ENCODE measurements at places on chromosomes 3 and 15. TPM values are rescaled to one million over a fixed set of nuclear protein-coding genes. Genes with fewer than 3 reads are reported as not detected.
A peak's percentile ranks its signal among the peaks of the same experiment; 100 is the strongest.

DNA sequence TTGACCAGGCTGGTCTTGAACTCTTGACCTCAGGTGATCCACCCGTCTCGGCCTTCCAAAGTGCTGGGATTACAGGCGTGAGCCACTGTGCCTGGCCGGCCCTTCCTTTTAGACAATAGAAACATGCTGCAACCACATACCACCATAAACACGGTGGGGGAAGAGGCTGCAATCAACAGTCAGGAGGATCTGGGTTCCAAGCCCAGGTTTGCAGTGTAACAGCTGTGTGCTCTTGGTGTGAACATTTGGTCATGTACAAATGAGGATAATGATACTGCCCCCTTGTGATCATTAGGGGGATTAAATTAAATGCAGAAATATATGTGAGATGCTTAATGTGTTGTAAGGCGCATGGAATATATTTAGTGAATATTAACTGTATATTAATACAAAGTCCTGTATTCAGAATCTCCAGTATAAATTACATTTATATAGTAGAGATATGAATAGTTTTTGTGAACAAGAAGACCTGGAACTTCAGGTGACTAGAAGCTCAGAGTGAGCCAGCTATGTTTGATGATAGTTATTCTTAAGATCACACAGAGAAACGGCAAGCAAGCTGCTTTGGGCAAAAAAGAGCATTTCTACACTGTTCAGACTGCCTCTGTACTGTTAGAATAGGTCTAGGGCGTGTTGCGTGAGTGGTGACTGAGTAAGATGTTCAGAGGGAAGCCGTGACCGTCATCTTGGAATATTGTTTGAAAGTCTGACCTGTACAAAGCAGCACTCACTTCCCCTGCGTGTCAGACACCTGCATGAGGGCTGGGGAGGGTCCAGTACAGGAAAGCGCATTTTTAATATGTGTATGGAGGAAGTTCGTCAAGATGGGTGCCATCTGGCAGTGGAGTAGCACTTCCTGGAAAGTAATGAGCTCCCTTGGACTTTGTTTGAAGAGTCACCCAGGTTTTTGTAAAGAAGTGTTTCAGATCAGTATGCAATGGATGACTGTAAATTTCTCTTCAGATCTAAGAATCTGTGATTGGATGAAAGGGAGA is 125.8 kb downstream of the PGPEP1L start:
- DNase-seq: no peak

DNA sequence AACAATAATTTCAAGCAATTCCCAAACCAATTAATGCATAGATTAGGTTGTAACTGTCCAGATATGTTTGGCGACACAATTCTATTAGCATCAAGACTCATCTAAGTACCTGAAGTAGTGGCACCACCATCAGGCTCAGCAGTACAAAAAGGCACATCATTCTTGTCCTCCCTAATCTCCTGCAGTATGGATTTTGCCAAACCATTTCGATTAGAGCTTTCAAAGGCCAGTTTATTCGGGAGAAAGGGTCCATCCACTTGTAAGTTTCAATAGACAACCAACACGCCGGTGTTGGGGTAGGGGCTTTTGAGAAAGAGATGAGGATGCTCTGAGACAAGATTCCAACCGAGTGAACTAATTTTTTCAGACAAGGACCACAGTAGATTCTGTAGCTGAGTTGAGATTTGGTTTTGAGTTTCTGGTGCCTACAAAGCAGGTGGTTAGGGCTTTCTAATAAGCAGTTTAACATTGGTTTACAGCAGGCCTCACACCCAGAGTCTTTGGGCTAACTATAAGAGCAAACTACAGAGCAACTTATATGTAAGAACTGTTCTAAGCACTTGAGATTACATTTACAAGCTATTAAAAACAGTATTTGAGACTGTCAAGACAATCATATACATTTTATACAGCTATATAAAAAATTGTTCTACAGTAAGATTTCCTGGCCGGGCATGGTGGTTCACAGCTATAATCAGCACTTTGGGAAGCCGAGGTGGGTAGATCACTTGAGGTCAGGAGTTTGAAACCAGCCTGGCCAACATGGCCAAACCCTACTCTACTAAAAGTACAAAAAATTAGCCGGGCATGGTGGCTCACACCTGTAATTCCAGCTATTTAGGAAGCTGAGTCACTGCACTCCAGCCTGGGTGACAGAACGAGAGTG is 4.5 kb downstream of the RPL22L1 start:
- DNase-seq: no peak

Gene TEX55
- total RNA-seq: not detected

DNA sequence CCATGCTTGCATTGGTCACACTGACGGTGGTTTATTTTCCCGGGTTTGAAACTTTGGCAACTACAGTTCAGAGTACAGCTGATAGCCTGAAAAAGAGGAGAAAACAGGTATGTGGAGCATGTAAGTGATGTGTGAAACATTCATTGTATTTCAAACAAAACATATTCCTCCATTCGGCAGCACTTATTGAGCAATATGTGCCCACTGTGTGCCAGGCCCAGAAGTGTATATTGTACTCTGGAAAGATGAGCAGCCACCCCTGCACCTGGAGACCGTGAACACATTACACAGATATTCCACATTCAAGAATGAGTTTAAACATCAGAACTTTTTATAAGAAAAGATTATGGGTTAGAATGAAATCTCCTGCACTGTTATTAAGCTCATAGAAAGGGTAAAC is 16.3 kb downstream of the BNC1 start:
- DNase-seq: no peak

DNA sequence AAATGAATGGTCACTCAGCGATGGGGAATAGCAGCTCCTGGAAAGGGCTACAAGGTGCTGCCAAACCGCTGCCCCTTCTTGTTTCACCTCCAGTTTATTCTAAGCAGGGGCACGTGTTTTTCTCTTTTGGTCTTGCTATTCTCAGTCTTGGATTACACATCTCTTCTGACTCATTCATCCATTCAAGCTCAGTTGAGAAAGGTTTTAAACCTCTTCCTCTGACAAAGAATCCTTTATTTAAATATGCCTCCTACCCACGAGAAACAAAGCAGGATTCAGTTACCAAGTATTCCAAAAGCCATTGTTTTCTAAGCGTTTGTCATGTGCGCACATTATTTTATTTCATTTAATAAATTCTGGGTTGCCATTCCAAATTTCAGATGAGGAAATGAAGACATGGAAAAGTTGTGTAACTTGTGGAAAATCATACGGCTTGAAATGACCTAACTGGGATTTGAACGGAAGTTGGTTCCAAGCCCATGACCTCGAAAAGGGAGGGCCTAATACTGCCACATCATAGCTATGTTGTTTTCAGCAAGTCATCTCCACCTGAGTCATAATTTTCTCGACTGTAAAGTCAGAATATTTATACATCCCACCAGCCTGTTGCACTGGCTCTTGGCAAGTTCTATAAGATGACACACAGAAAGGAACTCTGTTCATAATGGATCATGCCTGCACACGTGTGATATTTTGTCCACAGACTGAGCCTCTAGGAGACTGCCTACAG is 292.0 kb upstream of the SLCO3A1 start:
- DNase-seq: no peak

DNA sequence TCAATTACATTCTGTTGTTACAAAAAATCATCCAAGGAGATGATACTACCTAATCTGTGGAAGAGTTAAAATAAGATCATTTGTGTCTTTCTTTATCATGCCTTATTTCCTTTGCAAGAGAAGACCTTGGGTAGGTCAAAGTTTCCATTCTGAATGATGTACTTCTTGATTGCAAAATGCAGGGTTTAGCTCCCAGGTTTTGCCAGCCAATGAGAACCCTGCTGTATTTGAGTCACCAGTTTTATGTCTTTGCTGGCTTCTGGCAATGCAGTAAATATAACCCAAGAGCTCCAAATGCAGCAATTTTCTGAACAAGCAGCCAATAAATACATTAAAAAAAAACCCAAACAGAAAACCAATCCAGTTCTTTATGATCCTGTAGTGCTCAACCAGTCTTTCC is 204.9 kb downstream of the CADPS start:
- no peak for DNase-seq

Gene TTC21A
- 1.1 TPM for total RNA-seq

- DNase-seq: no peak
These were observed 360.2 kb downstream of the ZNF385D start for GRCh38 chr3:21390856-21391255.

Gene CCDC39
- total RNA-seq: not detected

- DNase-seq: no peak
These were observed 132.8 kb downstream of the KCNAB1 start for GRCh38 chr3:156253150-156253549.

Gene EHD4
- total RNA-seq: 26.4 TPM

DNA sequence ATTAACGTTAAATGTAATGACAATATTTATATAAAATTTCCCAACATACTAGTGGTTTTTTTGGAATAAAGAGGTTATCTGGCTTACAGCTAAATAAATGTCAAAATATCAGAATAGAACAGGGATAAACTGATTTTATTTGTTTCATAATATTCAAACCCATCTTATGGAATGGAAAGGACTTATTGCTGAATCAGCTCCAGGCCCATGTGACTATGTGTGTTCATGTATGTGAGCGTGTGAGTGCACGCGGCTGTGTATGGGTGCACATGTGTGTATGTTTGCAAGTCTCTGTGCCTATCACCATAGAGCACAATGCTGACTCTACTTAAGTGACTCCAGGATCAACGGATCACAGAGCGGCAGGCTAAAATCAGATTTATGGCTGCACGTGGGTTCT is 392.3 kb upstream of the GRM7 start:
- no peak for DNase-seq

DNA sequence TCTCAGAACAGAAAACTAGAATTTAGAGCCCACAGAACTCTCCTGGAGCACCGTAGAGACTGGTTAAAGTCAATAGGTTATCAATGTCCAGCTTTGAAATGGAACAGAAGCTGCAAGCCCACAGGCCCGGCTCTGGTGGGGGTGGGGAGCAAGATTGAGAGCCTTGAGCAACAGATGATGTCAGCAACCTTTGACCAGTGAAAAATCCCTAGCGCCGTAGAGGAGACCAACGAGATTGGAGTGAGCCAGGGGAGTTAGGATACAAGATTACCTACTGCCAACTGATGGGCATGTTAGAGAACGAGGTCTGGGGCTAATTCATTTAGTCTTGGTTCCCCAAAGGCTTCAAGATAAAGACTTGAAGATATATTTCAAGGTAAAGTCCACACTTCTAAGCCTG is 345.5 kb upstream of the LMCD1 start:
- DNase-seq: no peak

DNA sequence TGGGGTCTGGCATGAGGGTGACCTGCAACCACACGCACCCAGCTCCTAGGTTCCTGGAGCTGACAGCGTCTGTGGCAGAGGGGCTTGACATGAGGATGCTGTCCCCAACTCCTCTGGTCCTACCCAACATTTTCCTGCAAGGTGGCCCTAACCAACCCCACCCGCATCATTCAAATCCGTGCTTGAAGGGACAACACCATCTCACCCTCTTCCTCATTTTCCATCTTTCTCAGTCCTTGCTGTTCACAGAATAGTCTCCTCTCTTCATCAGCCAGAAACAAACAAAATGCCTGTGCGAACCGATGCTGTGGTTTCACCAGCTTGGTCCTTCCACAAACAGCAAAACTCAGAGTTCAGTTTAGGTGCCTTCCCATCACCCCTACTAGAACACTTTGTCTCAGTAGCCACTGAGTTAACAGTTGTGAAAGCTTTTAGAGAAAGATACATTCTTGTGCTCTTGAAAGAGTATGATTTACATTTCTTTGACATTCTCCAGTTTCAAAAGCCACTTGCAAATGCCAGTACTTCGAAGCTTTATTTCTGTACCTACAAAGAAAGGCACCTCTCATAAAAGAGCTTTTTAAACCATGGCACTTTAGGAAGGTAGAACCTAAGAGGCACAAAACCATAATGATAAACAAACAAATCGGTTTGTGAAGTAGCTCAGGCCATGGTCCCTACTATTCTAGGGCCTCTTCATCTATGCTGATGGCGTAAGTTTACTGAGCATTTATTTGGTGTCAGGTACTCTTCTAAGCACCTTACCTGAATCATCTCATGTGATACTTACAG is 360.1 kb downstream of the SHQ1 start:
- no peak for DNase-seq

DNA sequence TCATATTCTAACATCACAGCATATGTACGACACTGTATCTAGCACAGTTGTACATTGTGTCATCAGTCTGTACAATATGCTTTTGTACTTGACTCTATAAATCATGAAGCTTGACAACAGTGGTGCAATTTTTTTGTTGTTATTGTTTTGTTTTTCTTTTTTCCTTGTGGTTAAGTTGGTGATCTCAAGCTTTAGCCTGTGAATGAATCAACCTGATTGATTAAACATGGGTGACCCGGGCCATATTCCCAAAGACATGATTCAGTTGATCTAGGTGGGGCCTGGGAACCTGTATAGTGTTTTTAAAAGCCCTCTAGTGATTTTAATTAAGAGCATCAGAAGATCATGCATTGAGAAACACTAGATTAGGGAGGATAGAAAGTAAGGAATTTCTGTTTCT is 101.8 kb upstream of the AADACL2 start:
- no peak for DNase-seq

Gene DPPA2
- total RNA-seq: not detected

DNA sequence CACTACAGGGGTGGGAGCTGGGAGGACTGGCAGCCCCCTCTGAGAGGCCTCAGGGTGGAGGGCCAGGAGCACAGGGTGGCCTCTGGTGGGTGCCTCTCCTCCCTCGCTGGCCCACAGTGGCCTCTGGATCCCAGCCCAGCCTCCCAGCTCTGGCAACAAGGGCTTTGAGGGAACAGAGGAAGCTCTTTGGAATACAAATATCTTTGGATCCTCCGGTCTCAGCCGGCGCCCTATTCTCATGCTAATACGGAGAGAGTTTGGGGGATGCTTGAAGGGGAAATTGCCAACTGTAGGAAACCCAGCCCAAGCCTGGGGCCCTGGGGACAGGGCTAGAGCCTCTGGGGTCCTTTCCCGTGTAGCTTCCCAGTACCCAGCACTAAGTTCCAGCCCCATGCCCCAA is 33.4 kb upstream of the INSYN1 start:
- DNase-seq: no peak

GRCh38 chr3:42273361-42273760 is 7.4 kb upstream of the CCK start:
- no peak for DNase-seq

Gene HRG
- total RNA-seq: not detected

Gene SSUH2
- not detected for total RNA-seq

DNA sequence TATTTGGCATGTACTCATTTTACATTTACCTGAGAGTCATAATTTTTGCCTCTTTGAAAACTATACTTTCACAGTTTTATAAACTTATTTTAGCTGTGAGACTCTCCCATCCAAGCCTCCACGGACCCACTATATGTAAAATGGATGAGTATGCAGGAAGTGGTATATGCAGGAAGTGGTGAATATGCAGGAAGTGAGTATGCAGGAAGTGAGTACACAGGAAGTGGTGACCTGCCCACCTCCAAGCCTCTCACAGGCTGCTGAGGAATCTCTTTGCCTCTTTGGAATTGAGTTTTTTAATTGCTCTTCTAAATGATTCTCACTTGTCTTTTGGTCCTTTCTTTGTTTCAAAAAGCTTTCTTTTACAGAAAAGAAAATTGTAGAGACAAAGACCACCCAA is 85.2 kb downstream of the KBTBD8 start:
- DNase-seq: peak; percentile 5
